Sigmoid colon (tissue), 7 donors: ENCODE measurements at places on chromosomes 16 and 17. TPM values are rescaled to one million over a fixed set of nuclear protein-coding genes. Genes with fewer than 3 reads are reported as not detected.

- DNase-seq = no peak
These were observed 39.7 kb downstream of the NACA2 start for GRCh38 chr17:61551255-61551742.

The KCNJ12 gene
- total RNA-seq = 1.6 TPM

GRCh38 chr17:19664136-19664820, 15.7 kb downstream of the ALDH3A2 start:
- DNase-seq = no peak

DNA sequence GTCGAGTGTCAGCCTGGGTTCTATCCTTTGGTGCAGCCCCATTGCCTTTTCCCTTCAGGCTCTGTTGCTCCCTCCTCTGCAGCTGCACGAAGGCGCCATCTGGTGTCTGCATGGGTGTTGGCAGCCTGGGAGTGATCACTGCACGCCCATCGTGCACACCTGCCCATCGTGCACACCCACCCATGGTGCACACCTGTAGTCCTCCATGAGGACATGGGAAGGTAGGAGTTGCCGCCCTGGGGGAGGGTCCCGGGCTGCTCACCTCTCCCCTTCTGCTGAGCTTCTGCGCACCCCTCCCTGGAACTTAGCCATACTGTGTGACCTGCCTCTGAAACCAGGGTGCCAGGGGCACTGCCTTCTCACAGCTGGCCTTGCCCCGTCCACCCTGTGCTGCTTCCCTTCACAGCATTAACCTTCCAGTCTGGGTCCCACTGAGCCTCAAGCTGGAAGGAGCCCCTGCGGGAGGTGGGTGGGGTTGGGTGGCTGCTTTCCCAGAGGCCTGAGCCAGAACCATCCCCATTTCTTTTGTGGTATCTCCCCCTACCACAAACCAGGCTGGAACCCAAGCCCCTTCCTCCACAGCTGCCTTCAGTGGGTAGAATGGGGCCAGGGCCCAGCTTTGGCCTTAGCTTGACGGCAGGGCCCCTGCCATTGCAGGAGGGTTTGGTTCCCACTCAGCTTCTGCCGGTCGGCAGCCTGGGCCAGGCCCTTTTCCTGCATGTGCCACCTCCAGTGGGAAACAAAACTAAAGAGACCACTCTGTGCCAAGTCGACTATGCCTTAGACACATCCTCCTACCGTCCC, 2.9 kb downstream of the CTRL start:
- peak; percentile 84 for DNase-seq

- DNase-seq = no peak
These were observed 226.7 kb upstream of the MYOCD start for GRCh38 chr17:12438813-12439586.

DNA sequence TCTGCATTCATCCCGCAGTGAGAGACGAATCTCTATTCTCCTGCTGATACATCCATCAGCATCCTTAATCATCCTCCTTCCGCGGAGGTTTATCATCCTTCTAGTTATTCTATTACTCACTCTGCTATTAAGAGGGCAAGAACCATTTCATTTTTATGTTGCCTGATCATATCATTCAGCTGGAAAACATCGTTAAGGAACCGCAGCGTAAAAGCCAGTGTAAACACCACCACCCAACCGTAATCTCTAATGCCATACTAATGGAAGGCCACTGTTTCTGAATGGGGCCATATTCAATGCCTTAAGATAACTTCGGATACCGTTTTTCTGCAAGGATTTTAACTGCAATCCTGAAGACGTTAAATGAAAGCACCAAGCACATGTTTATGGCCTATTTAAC, 36.7 kb upstream of the ERCC4 start:
- no peak for DNase-seq

The CUEDC1 gene
- 36.8 TPM for total RNA-seq

DNA sequence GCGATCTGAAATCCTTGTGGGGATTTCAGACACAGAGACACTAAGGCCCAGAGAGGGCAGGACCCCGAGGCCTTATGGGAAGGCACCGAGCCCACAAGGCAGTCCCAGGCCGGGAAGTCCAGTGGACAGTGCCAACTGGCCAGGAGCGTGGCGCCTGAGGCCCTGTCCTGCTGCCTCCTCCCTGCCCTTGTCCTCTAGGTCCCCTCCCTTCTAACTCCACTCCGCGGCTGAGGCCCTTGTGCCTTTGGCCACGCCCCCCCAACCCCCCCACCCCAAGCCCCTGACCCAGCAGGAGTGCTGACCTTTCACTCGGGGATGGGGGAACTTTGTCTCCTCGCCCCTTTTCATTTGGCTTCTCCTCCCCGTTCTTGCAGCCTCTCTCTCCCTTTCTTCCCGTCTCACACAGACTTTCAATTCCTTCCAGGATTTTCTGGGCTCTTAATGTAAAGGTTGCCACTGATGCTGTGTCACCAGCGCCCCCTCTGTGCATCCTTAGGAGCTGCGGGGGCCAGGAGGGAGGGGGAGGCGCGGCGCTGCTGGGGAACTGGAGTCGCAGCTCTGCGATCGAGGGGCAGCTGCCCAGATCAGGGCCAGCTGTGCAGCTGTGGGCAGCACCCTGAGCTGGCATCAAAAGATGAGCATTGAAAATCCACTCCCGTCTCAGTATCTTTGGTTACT, 29.1 kb downstream of the CRHR1 start:
- no peak for DNase-seq

The PMP22 gene
- 350 TPM for total RNA-seq

DNA sequence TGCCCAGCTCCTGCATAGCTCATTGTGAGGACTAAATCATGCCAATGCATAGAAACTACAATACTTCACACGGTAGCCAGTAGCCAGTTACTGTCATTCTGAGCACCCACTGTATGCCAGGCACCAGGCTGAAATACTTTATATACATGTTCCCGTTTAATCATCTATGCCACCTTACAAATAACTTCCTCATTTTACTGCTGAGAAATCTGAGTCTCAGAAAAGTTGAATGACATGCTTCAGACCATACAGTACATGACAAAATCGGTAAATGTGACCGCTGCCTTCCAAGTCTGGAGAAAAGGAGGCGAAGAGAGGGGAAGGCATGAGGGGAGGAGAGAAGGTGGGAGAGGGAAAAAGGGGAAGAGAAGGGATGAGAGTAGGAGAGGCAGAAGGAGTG, 9.2 kb upstream of the TLCD3B start:
- DNase-seq = no peak
